ENCODE measurements at places on chromosomes 5 and 9.

DNA sequence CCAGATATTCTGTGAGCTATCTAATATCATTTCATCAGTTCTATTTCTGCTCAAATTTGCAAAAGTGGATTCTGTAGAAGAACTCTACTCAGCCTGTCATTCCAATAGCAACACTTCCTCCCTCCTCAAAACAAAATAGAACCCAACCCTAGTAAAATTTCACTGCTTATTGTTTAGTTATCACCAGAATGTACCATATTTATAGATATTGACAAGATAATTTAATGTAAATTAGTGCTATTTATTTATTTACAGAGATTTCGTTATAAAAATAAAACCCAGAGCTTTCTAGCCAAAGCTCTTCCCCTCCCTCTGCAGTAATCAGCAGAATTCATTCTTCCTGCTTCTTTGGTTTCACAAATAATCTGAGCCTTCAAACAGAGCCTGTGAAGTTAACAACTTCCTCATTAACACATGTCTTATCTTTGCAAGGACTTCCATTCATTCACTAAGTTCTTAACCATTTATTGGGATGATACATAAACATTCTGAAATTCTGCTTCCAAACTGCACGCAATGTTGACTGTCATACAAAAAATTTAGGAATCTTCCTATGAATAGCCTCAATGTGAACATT lies 73.7 kb upstream of the PJA2 start:
- DNase-seq, result no peak

DNA sequence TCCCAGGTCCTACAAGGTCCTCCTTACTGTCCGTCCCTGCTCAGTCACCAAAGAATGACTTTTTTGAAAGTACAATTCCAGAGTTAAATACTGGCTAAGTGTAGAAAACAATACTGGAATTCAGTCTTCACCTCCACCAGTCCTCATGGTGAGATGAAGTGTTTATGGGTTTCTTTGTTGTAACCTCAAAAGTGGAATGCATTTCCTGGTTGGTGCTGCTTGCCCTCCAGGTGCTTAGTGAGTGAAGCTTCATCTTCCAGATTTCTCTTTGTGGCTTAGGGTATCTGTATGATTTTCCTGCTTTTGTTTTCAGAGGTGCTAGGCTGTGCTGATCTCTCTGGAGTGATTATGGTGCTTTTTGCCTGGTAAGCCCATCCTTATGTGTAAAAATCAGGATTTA lies 49.4 kb upstream of the DHFR start:
- no peak for DNase-seq

DNA sequence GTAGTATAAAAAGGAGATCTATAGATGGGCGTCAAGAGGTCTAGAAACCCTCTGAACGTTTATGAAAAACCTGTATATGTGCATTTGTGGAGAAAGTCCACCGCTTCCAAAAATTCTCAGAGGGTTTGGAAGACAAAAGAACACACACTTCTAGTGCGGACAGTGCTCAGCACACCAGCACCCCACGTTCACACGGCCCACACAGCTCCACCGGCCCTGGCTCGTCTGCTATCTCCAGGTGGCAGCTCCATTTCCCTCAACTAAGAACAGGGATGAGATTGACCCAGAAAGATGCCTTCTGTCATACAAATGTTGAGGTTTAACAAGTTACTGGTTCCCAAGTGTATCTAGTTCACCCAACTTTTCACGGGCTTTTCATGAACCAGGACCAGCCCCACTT lies 255.1 kb downstream of the NR2F1-AS1 start:
- DNase-seq, result no peak

- DNase-seq, result no peak
Measured at GRCh38 chr9:129398961-129399633, 221.0 kb upstream of the IER5L start.

- DNase-seq, result no peak
Measured at GRCh38 chr5:68457285-68457684, 241.7 kb downstream of the PIK3R1 start.

GRCh38 chr9:35294556-35294955 lies 132.7 kb downstream of the UNC13B start:
- DNase-seq, result no peak

DNA sequence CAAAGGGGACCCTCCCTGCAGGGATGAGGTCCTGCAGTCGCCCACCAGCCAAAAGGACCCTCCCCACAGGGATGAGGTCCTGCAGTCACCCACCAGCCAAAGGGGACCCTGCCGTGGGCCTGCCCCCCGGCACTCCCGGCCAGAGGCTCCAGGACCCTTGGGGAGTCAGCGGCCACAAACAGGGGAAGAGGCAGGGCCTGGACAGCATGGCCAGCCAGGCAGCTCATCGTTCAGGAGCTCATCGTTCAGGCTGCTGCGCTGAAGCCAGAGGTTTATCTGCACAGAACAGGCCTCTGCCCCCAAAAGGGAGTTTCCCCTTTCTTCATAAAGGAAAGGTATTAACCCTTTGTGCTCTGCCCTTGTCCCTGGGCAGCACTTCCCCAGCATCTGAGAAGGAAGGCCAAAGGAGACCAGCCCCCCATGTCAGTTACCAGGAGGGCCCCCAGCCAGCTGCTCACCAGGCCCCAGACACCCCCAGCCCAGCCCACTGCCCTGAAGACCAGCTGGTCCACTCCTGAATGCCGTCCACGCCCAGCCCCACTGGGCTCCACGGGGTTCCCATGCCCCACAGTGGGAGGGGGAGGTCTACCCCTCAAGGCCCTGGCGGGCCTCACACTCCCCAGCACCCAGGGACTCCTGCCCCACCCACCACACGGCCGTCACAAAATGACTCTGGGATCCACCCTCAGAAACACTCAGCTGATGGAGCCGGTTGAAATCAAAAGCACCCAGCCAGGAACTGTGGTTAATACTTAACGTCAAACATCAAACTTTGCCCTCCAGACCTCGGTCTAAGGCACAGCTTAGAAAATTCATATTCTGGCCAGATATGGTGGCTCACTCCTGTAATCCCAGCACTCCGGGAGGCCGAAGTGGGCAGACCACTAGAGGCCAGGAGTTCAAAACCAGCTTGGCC lies 6.3 kb downstream of the SLC12A7 start:
- DNase-seq, result no peak

GRCh38 chr5:72561148-72561972 lies 54.1 kb upstream of the ZNF366 start:
- DNase-seq, result no peak

- DNase-seq, result no peak
Measured at GRCh38 chr9:124222109-124222508, 35.6 kb upstream of the NEK6 start.

DNA sequence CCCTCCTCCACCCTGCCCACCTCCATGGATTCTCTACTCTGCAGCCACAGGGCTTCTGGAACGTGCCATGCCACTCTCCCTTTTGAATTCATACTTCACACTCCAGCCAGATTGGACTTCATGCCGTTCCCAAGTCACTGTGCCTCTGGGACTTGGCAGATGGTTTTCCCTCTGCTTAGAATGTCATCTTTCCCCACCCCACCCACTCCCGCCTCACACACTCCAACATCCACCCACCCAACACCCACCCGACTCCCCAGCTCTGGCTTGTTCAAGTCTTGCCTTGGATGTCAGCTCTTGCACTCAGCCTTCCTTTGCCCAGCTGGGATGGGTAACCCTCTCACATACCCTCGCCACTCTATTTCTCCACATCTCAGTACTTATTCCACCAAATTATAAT lies 142.1 kb upstream of the DHFR start:
- no peak for DNase-seq

DNA sequence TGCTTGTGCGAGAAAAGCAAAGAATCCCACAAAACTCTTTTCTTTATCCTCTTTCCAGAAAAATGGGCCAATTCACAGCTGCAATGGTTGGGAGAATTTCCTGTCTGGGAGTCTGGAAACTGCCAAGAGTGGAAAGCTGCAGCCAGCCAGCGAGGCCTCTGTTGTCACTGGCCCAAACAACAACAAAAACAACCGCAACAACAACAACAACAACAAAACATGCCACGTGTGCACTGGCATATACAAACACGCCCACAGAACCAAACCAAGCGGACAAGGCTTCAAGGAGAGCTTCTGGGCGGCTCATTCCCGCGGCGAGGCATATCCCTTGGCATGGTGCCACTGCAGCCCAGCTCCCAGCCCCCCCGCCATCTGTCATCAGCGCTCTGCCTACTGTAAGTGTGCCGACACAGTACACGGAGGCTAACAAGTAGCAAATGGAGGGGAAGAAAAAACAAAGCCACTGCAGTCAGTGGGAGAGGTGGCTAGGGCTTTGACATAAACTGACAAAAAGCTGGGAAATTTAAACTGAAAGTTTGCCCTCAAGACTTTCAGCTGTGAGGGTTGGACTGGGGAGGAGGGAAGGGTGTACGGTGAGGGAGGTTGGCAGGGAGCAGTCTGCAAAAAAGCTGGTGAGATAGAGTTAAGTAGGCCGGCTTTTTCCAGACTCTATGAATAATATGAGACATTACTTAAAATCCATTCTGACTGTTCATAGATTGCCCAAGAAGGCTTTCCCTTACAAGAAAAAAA lies 165.0 kb upstream of the ZNF462 start:
- no peak for DNase-seq

GRCh38 chr9:94971378-94972131 lies 245.1 kb downstream of the AOPEP start:
- no peak for DNase-seq

DNA sequence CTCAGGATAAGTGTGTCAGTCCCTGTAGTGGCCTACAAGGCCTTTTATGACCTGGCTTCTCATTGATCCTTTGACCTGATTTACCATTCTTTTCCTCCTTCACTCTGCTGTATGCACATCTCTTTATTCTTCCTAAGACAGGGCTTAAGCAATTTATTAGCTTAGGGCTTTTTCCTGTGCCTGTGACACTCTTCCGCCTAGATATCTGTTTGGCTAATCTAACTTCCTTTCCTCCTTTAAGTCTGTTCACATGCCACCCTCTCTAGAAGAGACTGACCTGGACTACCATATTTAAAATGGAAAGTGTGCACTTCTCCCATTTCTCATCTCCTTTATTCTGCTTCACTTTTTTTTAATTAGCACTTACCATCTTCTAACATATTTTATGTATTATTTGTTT lies 29.1 kb downstream of the FOCAD start:
- DNase-seq, result no peak

DNA sequence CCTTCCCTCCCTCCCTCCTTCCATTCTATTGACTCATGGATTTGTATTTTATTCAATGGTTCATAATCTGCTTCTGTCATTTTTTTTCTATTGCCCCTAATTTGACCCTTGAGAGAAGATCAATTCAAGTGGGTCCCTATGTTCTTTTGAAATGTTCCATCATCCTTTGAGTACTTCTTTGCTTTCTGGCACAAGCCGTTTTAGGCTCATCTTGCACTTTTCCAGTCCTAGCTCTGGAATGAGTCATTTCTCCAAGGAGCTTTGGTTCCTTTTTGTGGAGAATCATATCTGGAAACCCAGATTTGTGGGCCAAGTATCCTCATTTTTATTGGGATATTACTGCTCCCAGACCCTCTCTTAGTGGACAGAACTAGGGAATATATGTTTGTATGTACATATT lies 126.8 kb upstream of the PTPN3 start:
- DNase-seq, result no peak

DNA sequence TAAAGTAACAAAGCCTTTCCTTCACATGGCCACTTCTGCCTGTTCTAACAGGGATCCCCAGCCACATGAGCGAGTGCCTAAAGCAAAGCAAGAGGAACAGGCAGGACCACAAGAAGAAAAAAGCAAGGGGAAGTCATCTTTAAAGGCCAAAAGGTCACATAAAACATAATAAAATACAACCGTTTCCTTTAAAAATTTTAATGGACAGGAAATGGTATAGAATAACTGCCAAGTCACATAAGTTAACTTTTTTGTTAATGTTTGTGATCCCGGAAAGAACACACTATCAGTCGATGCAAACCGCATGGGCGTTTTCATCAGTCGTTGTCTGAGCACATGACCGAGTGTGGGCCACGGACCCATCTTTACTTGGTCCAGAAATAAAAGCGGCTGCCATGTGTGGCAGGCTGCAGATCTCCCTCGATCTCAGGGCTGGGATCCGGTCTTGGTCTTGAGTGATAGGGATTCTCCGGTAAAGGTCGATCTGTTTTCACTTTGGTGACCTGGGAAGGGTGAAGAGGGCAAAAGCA lies 15.6 kb downstream of the NDUFA8 start:
- no peak for DNase-seq

GRCh38 chr5:57468481-57469163 lies 14.0 kb downstream of the ACTBL2 start:
- DNase-seq, result no peak

- no peak for DNase-seq
Measured at GRCh38 chr9:76219560-76220151, 174.6 kb downstream of the RFK start.

DNA sequence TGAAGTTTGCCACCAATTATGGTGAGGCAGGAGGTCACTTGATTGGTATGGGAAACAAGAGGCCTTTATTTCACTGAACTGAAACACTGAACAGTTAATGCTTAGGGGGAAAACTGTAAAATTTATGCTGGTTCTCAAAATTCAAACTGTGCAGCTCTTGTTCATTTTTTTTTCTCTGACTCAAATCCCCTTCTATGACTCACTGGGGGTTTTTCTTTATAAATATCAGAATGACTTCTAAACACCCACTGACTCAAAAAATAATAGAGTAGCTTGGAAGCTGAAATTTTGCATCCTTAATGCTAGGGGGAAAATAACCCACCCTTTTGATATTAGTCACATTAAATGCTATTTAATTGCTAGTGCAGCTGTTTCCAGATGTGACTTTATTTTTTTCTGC lies 24.1 kb upstream of the OTP start:
- no peak for DNase-seq

- no peak for DNase-seq
Measured at GRCh38 chr9:125971050-125971449, 223.9 kb downstream of the PBX3 start.

GRCh38 chr5:112720576-112720975 lies 17.1 kb upstream of the APC start:
- DNase-seq, result no peak

- DNase-seq, result no peak
Measured at GRCh38 chr5:146112476-146112875, 7.1 kb upstream of the PLAC8L1 start.

- DNase-seq, result no peak
Measured at GRCh38 chr9:135992486-135993408, 31.6 kb upstream of the UBAC1 start.

DNA sequence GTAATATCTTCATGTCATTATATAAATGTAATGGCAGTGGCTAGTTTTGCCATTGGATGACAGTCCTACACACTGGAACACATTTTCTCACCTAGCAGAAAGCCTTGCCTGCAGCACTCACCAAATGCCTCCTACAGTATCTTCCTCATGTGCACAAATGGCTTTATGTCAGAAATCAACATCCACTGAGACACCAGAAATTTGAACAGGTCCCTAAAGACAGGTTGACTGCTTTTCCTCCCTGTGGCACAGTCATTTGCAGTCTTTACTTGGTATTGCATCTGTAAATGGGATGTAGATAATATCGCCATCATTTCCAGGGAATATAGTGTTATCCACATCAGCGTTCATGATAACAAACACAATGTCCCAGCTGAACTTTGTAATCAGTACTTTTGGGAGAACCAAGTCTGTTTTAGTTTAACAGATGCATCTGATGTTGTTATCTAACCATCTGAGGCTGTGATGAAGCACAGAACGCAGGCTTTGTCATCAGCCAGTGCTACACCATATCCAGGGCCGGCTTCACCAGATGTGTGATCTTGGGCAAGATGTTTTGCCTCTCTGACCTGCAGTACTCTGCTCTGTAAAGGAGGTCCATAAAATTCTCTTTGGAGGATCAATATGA lies 83.9 kb upstream of the TAS2R1 start:
- DNase-seq, result no peak

Data from stimulated activated CD4-positive, alpha-beta T cell treated with anti-CD3 and anti-CD28 coated beads, Interleukin-1b, Interleukin-23, amount 100 ng/mL, for 1 hour (primary cell).